ENCODE measurements at places on chromosomes 2 and 18. TPM values are rescaled to one million over a fixed set of nuclear protein-coding genes. Genes with fewer than 3 reads are reported as not detected.
A peak's percentile ranks its signal among the peaks of the same experiment; 100 is the strongest.

Gene SEMA4F
- 4.2 TPM for total RNA-seq

Gene WDR54
- total RNA-seq: 62.2 TPM

Gene FAP
- 6.9 TPM for total RNA-seq

Gene MAPRE2
- 14.6 TPM for total RNA-seq

Gene ZC3H6
- 0.69 TPM for total RNA-seq

Gene MARCHF4
- total RNA-seq: 4.1 TPM

Gene IL1A
- total RNA-seq: 26.0 TPM

Gene CNDP1
- total RNA-seq: not detected

Gene LYG2
- total RNA-seq: not detected

Gene AKAIN1
- not detected for total RNA-seq

Gene DSC1
- not detected for total RNA-seq

Gene SLC9A4
- total RNA-seq: not detected

Gene ALPI
- total RNA-seq: not detected

Gene IL37
- total RNA-seq: not detected

Gene CABYR
- 1.4 TPM for total RNA-seq

DNA sequence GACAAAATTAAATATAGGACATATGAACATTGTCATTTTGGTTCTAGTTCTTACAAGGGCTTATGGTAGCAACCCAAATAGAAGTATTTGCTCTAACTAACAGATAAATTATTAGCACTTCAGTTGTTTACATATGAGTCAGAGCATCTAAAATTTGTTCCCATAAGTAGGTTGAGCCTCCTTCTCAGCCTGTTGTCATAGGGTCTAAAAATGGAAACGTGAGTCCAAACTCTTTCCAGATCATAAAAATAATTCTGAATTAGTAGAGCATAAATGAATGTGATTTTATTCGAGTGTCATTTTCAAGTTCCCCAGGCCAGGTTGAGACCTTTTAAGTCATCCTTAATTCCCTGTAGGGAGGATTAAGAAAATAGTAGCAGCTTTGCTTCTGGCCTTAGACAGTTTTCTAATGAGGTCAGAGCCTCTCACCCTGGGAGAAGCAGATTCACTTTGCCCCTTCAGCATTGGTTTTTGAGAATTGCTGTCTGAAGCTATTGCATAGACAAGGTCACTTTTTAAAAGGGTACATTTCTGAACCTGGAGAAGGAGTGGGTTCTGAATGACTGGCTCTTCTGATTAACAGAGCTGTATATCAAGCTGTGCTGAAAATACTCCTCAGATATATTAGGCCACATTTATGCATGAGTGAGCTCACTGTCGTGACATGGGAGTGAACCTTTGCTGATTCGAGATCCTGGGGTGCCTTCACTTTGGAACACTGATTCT is 164.3 kb downstream of the NEDD4L start:
- DNase-seq: no peak

DNA sequence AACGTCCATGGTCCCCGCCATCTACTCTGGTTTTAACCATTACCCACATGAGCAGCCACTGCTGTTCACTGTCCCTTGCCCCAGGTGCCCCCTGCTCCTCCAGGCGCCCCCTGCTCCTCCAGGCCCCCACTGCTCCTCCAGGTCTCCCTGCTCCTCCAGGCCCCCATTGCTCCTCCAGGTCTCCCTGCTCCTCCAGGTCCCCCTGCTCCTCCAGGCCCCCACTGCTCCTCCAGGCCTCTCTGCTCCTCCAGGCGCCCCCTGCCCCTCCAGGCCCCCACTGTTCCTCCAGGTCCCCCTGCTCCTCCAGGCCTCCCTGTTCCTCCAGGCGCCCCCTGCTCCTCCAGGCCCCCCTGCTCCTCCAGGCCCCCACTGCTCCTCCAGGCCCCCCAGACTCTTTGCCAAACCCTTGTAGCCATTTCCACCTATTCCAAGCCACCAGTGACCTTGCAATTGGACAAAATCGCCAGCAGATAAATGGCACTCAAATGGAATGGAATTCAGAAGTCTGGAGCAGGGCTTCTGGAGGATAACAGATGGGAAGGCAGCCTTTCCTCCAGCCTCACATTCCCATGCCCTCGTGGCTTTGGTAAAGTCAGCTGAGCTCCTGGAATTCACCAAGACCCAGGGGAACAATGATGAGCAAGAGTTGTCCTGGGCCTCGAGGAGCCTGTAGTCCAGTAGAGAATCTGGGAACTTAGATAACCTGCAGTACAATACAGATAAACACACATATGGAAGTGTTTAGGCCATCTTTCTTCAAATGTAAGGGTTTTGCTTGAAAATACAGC is 13.3 kb upstream of the RPL31 start:
- DNase-seq: no peak

DNA sequence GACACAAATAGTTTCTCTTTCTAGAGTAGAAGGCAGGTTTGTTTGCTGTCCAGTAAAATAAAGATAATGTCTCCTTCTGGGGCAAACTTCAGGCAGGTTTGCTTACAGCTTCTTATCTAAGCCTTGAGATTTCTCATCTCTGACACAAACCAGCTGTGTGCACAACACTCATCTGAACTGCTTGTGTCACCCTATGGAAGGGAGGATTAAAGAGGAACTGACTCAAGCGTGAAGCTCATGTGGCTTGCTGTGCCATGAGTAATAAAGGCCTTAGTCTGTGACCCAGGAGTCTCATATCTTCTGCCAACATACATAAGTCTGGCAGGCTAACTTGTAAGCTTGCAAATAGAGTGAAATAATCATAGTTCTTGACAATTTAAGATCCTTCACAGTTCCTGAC is 24.2 kb upstream of the CPO start:
- DNase-seq: peak; percentile 92

DNA sequence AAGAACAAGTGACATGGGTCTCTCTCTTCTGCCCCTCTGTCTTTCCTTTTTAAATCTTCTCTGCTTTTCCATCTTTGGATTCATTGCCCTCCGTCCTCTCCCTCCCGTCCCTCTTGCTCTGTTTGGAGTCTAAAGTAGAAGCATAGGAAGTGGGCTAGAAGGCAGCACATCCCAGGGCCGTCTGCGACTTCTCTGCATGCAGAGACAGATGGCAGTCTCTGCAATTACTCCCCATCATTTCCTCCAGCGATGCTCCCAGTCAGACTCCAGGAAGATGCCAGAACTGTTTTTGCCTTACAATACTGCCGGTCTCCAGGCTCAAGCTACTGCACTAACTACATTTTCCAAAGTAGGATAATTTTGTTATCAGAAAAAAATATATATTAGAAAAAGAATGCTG is 35.2 kb upstream of the LPIN2 start:
- no peak for DNase-seq

GRCh38 chr2:149625671-149626070 is 38.1 kb upstream of the MMADHC start:
- no peak for DNase-seq

DNA sequence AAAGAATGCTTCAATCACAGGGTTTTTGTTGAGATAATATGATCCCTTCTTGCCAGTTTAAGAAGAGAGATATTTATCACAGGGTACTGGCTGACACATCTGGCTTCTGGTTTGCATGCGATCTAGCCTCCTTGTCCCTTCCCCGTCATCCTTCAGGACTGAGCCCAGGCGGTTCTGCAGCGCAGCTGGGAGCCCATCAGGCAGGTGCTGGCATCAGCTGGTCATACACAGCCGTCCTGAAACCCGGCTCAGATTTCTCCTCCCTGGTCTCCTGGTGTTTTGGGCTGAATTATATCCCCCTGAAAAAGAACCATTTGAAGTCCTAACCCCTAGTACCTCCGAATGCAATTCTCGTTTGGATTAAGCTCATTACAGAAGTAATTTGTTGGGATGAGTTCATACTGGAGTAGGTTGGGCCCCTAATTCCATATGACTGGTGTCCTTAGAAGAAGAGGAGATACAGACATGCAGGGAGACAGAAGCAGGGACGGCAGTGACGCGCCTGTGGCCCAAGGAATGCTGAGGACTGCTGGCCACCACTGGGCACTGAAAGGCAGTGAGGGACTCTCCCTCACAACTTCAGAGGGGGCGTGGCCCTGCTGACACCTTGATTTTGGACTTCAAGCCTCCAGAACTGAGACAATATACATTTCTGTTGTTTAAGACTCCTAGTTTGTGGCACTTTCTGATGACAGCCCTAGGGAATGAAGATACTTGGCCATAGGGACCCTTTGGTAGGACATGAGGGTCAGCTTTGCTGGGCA is 83.9 kb upstream of the ODC1 start:
- no peak for DNase-seq

- no peak for DNase-seq
These were observed 9.9 kb downstream of the SGPP2 start for GRCh38 chr2:222434204-222434603.

- peak; percentile 67 for DNase-seq
These were observed 82.9 kb downstream of the ADCYAP1 start for GRCh38 chr18:987325-988186.

GRCh38 chr2:236177604-236177966 is 9.4 kb upstream of the GBX2 start:
- DNase-seq: peak; percentile 77

GRCh38 chr18:61553045-61553659 is 219.9 kb downstream of the CDH20 start:
- DNase-seq: no peak

DNA sequence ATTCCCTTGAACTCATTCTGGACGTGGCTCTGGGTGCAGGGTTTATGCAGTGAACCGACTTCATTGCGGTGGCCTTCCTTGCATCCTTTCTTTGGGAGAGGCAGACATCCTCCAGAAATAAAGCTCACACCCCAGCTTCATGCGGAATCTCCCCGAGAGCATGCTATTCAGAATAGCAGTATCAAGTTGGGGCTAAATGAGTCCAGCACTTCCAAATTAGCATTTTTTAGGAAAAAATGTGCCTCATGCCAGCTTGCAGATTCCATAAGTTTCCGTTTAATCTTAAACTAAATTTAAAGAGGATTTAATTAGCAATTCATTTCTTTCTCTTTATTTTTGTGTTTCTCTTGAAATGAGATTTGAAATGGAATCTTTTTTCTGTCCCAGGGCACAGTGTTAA is 107.4 kb upstream of the HDAC4 start:
- DNase-seq: no peak

DNA sequence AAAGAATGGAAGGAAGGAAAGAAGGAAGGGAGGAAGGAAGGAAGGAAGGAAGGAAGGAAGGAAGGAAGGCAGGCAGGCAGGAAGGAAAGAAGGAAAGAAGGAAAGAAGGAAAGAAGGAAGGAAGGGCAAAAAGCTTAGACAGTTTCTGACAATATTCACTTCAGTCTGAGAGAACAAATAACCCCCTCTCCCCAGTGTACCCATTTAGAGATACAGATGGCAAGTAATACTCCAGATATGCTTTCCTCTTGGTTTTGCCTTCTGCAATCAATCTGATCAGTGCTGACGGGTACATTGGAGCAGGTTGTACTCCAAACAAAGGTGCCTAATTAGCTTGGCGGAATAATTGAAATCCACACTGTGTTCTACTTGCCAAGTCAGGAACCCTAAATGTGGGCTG is 534.6 kb upstream of the TMEFF2 start:
- no peak for DNase-seq

DNA sequence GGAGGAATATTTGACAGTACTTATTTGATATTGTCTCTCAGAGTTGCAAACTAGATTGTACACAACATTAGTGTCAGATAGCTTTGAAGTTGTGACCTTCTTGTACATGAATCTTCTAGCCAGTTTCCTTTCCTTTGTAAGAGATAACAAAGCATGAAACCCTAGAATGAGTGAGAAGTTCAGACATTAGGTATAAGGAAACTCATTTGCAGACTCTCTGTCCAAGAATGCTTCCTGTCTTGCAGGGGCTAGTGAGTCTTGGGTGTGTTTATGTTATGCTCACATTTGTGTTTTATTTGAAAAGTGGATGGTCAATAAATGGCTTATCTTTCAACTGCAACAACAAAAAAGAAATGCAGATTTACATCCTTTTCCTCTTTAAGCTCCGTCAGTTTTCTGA is 1.4 kb downstream of the BOD1L2 start:
- DNase-seq: no peak

DNA sequence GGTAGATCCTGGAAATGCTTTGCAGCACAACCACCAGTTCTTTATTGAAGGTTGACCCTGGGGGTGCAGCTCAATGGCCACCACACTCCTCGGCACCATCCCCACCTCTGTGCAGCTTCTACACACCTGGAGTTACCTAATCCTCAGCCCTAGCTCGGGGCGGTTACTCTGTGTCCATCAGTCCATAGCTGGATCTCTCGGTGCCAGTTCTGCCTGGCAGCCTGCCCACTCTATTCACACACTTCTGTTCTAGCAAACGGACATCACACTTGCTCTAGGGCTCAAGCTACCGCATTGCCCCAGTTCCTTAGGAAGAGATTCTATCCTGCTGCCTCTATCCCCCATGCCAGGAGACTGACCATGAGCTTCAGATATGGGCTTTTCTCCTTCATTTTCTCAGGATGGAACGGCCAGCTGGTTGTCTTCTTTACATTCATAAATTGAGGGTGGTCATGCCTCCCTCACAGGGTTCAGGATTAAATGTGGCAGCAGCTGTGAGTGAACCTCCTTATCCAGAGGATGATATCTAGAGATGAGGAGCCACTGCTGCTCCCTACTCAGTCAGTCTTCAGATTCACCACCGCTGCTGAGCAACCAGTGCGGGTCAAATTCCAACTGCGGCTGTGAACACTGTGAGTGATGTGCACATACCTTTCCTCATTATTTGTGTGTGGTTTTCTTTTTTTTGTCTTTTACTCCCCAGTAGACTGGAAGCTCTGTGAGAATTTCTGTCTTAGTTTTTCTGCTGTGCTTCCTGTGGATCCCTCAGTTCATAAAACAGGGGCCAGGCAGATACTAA is 66.9 kb upstream of the TRIB2 start:
- no peak for DNase-seq

DNA sequence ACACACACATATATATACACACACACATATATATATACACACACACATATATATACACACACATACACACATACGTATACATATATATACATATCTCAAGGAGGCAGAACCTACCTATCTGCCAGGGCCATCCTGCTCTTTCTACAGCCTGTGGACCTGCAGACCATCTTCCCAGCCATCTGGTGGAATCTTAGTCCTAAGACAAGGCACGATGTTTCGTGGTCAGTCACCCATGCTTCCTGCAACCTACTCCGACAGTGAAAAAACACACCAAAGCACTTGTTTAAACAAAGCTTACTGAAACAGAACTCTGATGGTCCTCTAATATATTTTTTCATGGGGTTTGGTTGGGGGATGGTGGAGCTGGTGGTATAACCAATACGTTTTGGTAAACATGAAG is 164.2 kb upstream of the ZNF521 start:
- no peak for DNase-seq

- DNase-seq: no peak
These were observed 22.0 kb downstream of the FHL2 start for GRCh38 chr2:105376789-105377240.

- no peak for DNase-seq
These were observed 314.6 kb upstream of the VWC2L start for GRCh38 chr2:214096208-214096715.

DNA sequence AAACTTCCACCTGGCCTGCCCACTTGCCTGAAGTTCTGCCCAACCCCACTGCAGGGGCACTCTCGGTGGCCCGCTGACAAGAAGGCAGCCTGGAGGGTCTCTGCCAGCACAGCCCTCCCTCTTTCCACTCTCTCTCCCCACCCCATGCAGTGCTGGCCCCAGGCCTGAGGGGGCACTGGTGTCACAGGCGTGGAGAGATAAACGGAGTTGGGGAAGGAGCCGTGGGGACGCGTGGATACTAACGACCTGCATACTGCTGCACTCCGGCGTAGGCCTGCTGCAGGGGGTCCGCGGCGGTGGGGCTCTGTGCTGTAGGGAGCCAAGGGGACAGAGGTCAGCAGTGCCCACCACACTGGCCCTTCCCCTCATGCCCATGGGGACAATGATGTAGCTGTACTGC is 299.3 kb downstream of the CELF4 start:
- no peak for DNase-seq

Measured in Daoy (cell line).